ENCODE measurements at places on chromosomes 2 and 18.

DNA sequence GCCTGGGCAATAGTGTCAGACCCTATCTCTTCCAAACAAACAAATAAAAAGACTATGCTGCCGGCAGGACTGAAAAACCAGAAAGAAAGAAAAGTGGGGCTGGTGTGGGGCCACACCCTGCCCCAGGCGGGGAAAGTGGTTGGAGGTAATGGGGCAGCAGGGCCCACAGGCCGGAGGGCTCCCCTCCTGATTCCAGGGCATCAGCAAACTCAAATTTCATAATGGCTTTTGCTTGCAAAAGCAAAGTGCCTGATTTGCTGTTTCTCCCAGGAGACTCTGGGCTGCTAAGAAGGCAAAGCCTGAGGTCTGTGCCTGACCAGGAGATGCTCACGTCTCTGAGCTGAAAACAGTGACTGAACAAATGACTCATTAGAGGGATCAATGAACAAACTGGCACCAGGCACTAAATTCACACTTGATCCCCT is 121.9 kb downstream of the HDAC4 start:
- no peak for DNase-seq

DNA sequence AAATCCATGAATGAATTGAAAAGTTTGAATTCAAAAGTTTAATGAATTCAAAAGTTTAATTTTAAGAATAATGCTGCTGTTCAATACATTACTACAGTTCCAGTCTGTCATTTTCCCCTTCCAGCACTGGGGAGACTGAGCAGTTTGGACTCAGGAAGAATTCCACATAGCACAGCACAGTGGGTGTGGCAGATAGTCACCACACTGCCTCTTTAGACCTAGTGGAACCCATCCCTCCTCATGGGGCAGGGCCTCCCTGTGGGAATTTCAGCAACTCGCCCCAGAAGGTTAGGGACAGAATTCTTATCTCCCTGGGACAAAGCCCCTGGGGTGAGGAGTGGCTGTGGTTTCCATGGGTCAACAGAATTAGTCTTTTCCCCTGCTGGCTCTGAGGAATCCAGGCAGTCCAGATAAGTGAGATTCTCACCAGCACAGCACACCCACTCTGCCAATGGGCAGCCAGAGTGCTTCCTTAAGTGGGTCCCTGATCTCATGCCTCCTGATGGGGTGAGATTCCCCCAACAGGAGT is 442.0 kb upstream of the SYT4 start:
- DNase-seq, result no peak

DNA sequence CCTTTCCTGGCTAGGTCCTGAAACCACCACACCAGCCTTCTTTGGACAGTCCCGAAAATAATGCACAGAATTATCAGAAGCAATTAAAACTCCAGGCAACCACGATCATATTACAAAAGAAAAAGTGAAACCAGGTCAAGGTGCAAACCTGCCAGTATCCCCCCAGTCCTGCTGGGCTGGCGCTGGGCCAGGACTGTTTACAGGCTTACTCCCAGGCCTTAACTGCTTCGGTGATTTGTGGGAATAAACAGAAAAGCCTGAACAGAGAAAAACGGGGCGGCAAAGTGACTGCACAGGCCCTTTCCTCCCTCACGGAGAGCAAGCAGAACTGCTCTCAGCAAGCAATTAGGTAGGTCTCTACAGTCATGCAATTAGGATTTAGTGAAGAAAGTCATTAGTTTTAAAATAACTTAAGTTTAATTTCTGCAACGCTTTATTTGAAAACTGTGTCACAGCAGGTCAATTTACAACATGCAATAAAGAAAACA is 1.3 kb downstream of the HDAC4 start:
- no peak for DNase-seq

DNA sequence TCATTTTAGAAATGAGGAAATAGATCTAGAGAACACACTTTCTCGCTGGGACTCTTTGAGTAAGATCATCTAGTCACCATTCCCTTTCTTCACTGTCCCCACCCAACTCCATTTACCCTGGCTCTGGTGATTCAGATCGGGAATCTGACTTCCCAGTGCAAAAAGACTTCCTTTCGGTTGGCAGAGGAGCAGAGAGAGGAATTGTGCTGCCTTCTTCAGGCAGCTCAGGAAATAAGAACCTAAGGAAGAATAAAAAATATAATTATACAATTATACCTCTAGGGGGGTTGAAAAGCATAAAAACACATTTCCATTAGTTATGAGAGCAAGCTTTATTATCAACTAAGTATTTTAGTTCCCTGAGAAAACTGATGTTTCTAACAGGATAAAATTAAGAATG is 9.3 kb upstream of the MPP4 start:
- DNase-seq, result no peak

- DNase-seq, result no peak
These were observed 196.5 kb downstream of the RAB3GAP1 start for GRCh38 chr2:135248611-135249010.

- DNase-seq, result no peak
These were observed 286.8 kb downstream of the CLIP4 start for GRCh38 chr2:29401994-29402393.

- no peak for DNase-seq
These were observed 49.6 kb upstream of the PXDN start for GRCh38 chr2:1793868-1794445.

DNA sequence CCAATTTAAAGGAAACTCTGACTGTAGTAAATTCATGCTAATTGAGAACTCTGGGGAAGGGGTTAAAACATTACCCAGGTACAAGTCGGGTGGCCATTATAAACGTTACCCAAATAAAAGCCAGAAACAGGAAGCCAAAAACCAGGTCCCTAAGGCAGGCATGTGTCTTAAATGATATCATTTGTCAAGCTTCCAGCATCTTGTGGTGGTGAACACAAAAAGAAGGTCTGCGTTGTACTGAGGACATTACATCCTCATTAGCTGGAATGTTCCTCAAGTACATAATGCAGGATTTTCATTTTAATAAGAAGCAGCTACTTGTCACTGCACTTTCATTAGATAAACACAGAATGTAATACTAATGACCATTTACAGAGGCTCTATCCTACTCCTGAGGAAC is 10.9 kb downstream of the PTGR3 start:
- DNase-seq, result no peak

GRCh38 chr2:240762971-240763370 is 57.0 kb downstream of the KIF1A start:
- DNase-seq, result no peak

- DNase-seq, result no peak
These were observed 67.0 kb downstream of the ZNF521 start for GRCh38 chr18:25284861-25285550.

GRCh38 chr2:237919593-237919992 is 47.2 kb upstream of the UBE2F start:
- no peak for DNase-seq

DNA sequence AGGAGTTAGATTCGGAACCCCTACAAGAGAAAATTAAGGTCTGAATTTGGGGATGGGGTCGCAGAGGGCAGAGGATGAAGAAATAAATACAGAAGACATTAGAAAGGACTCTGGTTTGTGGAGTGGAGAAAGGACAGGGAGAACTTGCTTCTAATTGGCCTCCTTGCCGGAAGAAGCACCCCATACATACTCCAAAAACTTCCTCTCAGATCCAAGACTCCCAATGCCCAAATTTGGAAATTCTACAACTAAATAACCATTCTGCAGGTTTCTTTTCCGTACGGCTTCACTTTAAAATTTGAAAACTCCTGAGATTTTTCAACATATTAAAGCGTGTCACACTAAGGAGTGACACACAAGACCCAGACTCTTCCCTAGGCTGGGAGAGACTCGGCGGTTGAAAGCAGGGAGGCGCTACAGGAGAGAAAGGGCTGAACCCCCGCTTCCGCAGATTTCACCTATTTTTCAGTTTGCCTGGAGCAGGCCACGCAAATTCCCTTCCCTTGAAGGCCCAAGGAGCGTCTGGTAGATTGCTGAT is 478 bp downstream of the CLHC1 start:
- no peak for DNase-seq

DNA sequence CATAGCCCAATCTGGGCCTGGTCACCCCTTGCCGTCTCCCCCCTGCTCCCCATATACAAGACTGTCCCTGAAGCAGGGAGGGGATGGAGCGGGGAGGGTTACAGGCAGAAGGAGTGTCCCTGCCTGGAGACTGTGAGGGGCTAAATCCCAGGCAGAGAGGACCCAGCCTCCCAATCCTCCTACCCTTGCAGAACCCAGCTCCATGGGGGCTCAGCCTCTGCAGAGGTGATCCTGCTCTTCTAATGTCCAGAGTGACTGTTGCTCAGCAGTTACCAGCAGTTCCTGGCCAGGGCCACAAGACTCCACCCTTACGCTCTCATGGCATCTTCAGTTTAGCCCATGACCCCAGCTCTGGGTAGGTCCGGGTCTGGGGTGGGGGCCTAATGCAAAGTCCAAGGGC is 58.1 kb downstream of the COA5 start:
- no peak for DNase-seq

DNA sequence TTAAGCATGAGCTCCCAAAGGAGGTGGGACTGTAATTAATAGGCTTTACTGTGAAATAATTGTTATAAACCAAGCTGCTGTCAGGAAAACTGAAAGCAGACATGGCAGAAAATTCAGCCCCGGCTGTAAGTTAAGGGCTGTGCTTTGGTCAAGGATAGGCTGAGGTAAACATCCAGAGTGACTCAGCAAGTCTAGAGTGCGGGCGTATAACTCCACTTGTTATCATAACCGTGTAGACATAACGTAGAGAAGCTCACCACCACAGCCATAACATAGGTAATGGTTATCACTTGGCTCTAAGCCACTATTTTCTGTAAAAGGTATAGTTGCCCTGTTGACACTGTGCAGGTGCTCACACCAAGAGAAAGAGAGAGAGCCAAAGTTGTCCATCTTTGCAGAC is 316.8 kb downstream of the DCDC2C start:
- no peak for DNase-seq

DNA sequence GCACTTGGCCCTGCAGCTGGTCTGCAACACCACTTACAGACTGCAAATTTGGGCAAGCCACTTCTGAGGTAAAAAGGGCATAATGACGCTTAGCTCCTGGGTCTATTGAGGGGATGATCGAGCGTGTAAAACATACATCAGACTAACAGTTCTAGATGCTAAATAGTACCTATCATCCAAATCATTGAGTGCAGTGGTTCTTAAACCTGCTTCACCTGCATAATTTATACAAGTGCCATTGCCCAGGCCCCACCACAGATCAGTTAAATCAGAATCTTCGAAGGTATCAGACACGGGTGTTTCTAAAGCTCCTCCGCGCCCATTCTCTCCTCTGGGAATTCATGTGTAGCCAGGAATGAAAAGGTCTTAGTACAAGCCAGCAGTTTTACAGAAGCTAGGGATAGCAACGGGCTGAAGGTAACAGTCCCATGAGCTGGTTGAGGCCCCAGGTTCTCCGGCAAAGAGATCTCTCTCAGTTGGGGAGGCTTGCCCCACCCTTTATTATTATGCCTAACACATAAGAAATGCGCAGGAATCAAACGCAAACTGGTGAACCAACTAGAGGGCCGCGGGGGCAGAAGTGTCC is 737 bp upstream of the RNF181 start:
- DNase-seq, result no peak

DNA sequence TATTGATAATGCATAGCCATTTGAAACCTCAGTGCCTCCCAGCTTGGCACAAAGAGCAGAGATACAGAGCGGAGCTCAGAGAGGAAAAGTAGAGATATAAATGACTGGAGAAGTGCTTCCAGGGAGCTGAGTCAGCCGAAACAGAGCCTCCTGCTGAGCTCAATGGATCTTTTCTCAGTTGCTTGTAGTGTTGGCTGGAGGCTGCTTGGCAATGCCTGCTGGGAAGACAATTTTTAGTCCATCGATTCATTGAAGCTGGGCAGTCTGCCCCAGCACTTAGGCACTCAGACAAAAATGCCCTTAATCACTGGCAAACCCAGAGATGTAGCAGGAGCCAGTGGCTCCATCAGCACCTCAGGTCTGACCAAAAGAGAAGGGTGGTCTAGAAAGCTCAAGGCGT is 81.3 kb upstream of the SETBP1 start:
- DNase-seq, result no peak

GRCh38 chr18:36501100-36501499 is 203.6 kb downstream of the FHOD3 start:
- DNase-seq, result no peak

GRCh38 chr2:111046670-111047069 is 74.0 kb upstream of the BCL2L11 start:
- no peak for DNase-seq

DNA sequence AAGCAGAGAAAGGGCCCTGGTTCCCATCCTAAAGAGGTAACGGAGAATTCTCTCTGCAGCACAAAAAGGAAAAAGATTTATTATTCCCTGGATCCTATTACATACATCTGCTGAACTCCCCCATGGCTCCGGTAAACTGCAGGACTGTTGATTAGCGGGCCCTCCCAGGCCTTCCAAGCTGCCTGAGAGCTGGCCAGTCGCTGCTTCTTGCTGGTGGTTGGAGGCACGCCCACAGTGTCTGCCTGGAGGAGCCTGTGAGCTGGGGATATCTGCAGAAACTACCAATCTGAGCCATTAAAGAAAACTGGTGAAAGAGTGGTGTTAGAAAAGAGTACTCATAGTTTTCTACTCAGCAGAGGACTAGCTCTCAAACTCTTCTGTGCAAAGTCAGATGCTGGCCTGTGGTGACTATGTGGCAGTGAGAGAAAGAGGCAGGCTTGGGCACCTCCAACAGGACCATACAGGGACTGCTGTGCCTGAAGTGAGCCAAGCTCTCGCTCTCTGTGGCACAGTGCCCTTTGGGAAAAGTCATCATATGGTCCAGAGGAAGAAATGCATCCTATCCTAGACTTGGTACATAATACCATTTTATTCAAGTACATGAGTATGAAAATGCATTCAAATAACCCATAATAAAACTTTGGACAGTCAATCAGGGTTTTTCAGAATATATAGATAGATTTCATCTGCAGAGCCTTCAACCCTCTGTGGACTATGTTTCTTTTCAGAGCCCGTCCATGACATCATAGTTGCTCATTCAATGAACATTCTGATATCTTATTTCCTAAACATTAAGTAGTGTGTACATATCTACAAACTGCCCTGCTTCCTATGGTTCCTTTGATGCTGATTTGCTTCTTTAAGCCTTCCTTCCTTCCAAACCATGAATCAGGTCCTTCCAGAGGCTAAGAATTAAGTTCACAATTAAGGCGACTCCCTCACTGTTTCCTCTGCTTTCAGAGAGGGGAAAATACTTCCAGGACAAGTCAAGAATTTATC is 242.0 kb upstream of the LYPD1 start:
- DNase-seq, result no peak

DNA sequence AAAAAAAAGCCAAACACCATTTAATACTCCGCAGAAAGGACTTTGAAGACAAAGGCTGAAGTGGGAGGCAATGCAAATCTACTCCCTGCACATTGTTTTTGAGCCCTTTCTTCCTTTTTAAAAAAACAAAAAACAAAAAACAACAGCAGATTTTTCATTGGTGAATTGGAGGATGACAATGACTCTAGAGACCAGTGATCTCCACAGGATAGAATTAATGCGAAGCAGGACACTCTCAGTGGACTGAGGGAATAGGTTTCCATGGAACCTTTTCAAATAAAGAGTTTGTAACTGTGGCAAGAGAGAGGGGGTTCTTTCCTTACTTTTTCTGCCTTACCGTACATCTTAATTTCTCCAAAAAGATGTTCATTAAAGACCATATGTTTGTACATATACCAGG is 371.0 kb downstream of the MEIS1 start:
- no peak for DNase-seq
